ENCODE measurements at places on chromosomes 11 and 22. TPM values are rescaled to one million over a fixed set of nuclear protein-coding genes. Genes with fewer than 3 reads are reported as not detected.

- no peak for DNase-seq
Observed at GRCh38 chr11:95863486-95864140, 60.3 kb downstream of the MTMR2 start.

DNA sequence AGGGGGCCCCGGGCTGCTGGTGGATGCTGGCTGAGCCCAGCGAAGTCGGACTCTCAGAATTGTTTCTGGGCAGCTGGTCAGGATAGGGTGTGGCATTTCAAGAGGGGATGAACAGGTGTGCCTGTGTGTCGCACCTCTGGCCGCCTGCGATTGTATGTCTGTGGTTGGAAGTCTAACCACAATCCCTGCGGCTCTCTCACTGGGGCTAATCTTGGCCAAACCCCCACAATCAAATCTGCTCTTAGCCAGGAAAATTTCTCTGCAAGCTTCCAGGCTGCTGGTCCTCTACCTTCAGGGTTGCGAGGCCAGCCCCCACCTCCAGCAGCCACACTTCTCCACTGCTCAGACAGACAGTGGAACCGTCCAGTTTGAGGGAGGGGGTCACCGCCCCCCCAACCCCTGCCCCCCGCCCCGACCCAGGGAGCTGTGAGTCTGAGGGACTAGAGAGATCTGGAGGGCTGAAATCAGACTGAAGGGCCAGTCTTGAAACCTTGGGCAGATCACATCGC is 953 bp downstream of the ATG16L2 start:
- DNase-seq: no peak

DNA sequence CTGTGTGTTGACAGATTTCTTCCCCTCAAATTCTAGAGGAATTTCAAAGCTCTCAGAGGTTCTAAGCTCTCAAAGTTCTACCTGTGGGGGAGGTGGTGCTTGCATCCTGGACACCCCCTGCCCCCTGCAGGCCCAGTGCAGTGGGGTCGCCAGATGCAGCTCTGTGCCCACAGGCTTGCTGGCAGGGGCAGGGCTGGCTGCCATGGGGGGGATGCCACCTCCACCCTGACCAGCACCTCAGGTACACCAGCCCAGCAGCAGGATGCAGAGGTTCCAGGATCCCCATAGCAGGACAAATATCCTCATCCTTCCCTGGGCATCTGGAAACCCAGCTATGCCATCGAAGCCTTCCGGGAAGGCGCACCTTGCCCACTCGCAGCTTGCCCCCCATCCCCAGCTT is 91.1 kb downstream of the BRD1 start:
- no peak for DNase-seq

- DNase-seq: no peak
Observed at GRCh38 chr11:60785806-60786361, 751 bp downstream of the MS4A10 start.

- no peak for DNase-seq
Observed at GRCh38 chr11:44763121-44763820, 36.5 kb downstream of the TSPAN18 start.

GRCh38 chr11:91788764-91789163 is 435.9 kb upstream of the FAT3 start:
- DNase-seq: no peak

DNA sequence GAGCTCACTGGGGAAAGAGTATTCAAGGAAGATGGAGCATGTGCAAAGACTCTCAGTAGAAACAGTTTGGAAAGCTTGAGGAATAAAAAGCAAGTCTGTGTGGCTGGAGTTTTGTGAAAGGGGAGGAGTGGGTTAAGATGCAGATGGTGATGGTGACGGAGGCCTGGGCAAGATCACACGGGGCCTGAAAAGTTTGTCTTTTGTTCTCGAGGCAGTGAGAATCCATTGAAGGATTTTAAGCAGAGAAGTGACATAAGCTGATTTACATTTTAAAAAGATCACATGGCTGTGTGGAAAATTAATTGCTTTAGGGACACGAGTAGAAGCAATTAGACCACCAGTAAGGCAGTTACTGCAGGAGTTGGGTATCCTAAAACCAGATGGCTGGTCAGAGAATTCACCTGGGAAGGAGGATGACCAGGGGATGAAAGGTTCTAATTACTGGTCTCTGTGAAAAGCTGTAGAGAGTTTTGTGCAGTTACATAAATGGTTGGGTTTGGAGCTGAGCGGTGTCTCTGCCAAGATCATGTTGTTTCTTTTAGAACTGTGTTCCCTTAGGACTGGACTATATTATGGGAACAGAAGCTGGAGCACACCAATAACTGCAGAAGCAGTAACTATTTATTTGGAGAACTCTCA is 7.1 kb downstream of the RRP8 start:
- DNase-seq: no peak

The PDE3B gene
- 6.8 TPM for polyA plus RNA-seq

The OTOG gene
- polyA plus RNA-seq: 0.76 TPM

The OLFML1 gene
- polyA plus RNA-seq: 38.8 TPM

The MMP13 gene
- not detected for polyA plus RNA-seq

Data from right renal cortex interstitium (tissue), 3 donors.